Omental fat pad (tissue), 4 donors: ENCODE measurements at places on chromosomes 7 and 10.

DNA sequence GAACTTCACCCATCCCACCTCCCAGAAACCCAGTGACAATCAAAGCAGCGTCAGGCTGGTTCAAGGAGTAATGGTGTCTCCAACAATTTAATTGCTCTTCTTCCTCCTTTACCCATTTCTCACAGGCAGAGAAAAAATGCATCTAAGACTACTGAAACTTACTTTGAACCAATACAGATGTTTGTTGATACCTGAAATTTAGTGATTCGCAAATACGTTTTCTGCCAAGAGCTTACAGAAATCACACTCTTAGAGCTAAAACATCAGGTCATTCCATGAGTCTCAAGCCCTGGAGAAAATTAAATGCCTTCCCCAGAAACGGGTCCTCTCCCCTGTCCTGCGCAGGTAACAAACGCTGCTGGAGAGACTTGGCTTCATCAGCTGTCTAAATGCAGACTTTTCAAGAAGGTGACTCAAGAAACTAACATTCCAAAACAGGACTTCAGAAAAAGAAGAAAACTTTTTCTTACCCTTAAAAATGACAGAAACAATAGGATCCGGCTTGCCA is 443 bp downstream of the MYOF start:
- no peak for DNase-seq

- no peak for DNase-seq
These were observed 88.8 kb downstream of the ZRANB1 start for GRCh38 chr10:125030567-125031197.

GRCh38 chr10:127148066-127148932 is 48.1 kb downstream of the INSYN2A start:
- DNase-seq = no peak

DNA sequence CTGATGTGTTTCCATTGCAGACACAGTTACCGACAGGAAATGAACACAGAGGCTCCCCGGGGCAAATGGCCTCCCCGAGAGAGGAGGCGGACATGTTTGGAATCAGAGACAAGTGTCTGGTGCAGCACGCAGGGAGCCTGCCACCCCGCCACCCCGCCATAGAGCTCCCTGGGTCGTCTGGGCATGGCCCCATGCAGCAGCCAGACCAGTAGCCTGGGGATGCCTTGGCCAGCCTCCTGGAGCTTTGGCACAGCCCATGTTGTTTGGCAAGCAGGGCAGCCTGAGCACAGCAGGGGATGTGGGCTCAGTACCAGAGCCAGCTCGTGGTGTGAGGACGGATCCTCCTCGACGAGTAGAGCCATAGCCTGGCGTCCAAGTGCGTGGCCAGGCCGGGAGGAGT is 80.8 kb downstream of the NKX6-2 start:
- DNase-seq = no peak

- DNase-seq = no peak
These were observed 4.9 kb downstream of the TMEM270 start for GRCh38 chr7:73865738-73866445.

DNA sequence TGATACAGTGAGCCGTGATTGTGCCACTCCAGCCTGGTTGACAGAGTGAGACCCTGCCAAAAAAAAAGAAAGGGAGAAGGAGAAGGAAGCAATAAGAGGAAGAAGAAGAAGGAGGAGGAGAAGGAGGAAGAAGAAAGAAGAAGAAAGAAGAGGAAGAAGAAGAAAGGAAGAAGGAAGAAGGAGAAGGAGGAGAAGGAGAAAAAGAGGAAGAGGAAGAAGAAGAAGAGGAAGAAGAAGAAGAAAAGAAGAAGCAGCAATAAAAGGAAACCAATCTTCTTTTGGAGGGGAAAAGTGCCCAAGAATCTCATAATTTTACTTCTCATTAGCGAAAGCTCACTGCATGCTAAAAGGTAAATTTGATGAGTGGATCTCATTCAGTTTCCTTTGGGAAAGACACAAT is 85.7 kb upstream of the GLCCI1 start:
- DNase-seq = no peak

GRCh38 chr10:86968271-86968993 is at the start of gene ADIRF:
TSS of gene ADIRF (plus strand) at chr10:86968482. CDS start at chr10:86968545, 63 bp downstream.
- no peak for DNase-seq

- DNase-seq = no peak
These were observed 71.6 kb upstream of the ZPBP start for GRCh38 chr7:50164559-50165170.

DNA sequence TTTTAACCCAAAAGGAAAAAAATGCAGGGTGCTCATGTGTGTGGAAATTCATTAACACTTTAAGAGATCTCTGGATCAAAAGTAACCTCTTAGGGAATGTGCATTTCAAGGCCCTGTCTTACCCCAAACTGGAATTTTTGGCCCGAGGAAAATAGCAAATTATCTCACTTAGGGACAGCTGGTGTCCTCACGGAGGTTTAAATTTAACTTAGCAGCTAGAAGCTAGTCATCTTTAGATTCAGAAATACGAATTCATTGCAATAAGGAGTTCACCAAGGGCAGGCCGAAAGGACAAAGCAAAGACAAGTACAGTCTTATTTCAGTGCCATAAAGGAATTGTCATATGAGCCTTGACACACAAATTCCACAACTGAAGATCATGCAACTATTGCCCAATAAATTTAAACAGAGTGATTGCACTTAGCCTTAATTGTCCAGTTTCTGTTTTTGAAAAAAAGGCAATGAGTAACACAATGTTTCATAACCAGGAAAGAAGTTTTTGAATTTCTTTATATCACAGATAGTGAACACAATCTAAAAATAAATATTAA is 22.4 kb upstream of the SEMA3C start:
- DNase-seq = no peak

DNA sequence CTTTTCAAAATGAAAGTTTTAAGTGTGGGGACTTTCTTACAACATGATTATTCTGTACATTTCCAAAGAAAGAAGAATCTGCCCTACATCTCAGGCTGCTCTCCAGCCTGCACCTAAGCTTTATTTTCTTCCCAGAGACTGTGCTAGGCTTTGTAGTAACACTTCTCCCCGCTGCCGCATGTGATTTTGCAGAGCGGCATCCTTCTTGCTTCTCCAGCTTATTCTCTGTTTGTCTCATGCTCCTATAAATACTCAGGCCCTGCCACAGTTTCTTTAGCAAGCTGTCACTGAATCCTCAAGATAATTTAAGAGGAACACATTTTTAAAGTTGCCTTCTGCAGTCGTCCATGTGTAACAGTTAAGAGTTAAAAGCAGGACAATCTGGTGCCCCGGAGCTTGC is 53.5 kb downstream of the INSYN2A start:
- DNase-seq = no peak

- DNase-seq = no peak
These were observed 41.1 kb upstream of the RET start for GRCh38 chr10:43035800-43036199.

- no peak for DNase-seq
These were observed 116.2 kb downstream of the FAM107B start for GRCh38 chr10:14658331-14659127.

DNA sequence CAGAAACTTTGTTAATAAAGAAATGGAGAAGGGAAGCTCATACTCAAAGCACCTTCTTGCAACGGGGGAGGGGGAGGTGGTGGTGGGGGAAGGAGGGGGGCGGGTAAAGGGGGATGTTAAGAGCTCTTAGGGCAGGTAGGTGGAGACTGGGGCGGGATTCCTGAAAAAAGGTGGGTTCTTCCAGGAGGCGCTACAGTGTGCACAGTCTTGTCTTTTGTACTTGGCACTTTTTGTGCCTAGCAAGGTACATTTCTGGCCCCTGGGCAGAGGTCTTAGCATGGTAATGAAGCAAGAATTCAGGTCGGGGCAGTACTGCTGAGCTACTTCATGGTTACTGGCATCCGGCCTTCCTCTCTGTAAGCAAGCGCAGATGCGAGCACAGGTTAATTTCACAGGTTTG is 15.2 kb upstream of the LAMB4 start:
- DNase-seq = no peak

GRCh38 chr10:99466632-99467223 is 36.3 kb upstream of the GOT1 start:
- no peak for DNase-seq

- no peak for DNase-seq
These were observed 3.1 kb downstream of the CYP2W1 start for GRCh38 chr7:985915-986741.

DNA sequence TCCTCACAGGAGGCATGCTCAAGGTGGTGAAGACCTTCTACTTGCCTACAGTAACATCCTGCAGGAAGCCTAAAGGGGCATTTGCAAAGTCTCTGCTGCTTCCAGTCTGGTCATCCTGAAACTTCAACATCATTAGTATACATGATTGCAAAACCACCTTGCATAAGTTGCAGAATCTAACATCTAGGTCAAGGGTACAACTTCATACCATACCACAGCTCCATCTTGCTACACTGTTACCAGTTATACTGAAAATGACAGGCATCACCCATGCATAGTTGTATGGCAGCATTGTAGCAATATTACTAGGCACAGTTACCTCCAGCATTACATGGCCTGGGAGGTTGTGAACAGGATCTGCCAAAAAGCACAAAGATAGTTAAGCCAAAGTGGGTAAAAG is 13.7 kb upstream of the MACROH2A2 start:
- no peak for DNase-seq

DNA sequence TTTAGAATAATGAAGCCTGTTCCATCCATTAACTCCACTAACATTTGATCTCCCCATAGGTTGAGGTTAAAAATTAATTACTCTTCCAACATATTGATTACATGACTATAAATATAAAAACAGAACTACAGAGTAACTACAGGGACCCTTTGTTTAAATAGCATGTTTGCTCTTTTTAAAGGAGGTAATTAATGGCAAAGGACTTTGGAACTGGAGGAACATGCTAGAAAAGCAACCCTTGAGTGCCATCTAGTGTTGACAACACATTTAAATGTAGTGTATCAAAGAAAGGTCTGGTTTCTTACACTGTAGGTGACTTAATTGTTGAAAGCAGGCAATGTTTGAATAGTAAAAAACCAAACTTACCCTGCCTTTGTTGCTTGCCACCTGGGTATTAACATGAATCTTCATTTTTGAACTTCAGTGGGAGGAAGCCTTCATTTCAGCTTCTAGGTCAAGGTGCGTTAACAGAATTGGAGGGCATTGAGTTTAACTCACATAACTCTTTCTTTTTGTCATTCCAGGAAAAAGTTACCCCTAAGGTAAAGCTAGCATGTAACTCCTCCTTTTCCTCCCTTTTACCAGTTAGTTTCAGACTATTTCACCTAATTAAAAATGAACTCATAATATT is 52.6 kb upstream of the CAPZA2 start:
- no peak for DNase-seq

GRCh38 chr7:127154101-127154500 is 98.6 kb downstream of the GRM8 start:
- no peak for DNase-seq

DNA sequence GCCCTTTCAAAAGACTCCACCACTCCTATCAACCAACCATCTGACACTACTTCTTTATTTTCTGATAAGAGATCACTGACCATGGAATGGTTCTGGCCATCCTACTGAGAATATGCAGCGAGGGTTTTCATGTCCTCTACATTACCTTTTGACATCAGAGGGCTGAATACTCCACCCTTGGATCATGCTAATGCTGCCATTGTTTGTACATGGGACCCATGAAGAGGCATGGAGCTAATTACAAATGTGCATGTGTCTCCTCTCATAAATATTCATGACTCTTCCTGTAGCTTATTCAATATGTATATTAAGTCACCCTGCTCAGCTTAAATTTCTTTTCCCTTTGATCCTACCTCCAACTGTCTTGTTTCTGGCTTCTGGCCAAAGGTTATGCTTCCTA is 1065.8 kb upstream of the GHITM start:
- no peak for DNase-seq

DNA sequence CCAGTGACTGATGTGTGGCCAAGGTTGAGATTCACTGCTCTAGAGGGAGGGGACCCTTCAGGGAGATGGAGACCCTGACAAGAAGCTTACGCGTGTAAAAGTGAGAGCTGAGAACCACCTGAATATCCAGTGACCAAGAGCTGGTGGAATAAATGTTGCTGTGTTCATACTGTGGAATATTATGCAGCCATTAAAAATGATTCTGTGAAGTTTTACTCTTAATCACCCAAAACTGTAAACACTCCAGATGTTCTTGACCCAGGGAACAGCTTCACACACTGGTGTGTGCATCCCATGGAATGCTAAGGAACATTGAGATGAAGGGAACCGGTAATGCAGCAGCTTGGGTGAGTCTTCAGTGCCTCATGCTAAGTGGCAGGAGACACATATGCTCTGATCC is 4.3 kb upstream of the POLM start:
- no peak for DNase-seq

DNA sequence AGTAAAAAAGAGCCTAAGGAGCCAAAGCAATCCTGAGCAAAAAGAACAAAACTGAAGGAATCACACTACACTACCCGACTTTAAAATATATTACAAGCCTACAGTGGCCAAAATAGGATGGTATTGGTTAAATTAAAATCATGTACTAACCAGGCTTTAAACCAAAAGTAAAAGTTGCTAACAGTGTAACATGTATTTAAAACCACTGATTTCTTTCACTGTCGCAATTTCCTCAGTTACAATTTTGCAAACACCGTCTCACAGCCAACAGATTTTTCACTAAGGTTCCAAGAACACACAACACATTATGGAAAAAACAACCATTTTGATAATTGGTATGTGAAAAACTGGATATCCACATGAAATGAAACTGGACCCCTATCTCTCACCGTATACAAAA is 74.0 kb downstream of the JMJD1C start:
- DNase-seq = no peak
